Right renal cortex interstitium (tissue), 3 donors: ENCODE measurements at places on chromosomes 12 and 14.

- peak; percentile 53 for DNase-seq
Measured at GRCh38 chr12:92505254-92506231, 197.2 kb upstream of the PLEKHG7 start.

GRCh38 chr14:21057803-21058675, at the start of gene RNASE8:
TSS of gene RNASE8 (plus strand) at chr14:21057822. CDS start at chr14:21057893, 71 bp downstream.
- DNase-seq = no peak

DNA sequence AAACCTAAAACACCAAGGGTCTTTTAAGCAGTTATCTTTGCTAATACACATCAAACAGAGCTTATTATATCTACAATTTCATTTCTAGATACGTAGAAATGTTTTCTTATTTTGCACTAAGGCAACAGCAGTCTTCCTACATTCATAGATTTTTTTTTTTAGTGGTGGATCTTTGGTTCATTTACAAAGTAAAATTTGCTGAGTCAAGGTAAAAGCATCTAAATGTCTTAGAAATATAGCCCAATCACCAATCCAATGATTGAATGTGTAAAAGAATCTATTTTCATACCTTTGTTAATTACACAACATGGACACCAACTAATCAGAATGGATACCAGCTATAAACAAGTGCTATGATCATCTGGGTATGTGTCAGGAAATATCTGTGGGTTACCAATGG, 272.2 kb upstream of the TMPO start:
- DNase-seq = no peak

DNA sequence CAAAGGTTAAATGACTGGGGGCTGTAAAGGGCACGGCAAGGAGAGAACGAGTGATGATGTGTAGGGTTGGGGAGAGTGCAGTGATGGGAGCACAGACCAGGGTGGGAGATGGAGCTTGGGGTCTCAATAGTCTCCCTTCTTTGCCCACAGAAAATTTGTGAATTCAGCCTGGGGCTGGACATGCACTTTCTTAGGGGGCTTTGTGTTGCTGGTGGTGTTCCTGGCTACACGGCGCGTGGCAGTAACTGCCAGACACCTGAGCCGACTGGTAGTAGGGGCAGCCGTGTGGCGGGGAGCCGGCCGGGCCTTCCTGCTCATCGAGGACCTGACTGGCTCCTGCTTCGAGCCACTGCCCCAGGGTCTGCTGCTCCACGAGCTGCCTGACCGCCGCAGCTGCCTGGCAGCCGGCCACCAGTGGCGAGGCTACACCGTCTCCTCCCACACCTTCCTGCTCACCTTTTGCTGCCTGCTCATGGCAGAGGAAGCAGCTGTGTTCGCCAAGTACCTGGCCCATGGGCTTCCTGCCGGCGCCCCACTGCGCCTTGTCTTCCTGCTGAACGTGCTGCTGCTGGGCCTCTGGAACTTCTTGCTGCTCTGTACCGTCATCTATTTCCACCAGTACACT, 1.7 kb downstream of the FITM1 start:
- DNase-seq = no peak

DNA sequence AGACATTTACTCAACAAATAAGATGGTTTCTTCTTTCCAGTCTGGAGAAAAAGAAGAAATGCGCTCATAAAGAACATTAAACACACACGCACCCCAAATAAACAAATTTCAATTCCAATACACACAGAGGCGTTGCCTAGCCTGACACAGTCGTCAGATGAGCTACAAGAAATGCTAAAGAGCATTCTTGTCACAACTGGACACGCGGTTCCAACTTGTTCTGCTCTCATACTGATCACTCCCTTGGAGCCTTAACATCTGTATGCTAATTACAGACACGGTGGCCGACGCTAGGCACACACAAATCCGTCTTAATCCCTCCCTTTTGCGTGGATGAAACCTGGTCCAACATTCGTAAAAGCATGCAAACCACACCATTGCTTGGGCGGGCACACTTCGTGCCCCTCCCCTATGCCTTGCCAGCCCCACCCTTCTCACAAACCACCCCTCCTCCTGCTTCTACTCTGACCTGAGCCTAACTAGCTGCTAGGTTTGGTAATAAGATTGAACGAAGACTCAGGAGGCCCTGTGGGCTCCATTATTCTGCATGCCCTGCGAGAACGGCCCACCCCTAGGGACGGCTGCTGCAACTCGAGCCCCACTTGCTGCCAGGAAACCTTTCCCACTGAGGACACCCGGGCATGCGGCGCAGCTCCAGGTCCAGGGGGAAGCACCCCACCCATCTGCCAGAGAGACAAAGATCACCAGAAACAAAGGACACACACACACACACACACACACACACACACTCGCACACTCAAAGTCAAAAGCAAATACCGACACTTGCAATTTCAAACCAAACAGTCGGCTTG, 1.2 kb downstream of the KCNK10 start:
- no peak for DNase-seq

- no peak for DNase-seq
Measured at GRCh38 chr14:67820428-67820971, 921 bp downstream of the RAD51B start.

DNA sequence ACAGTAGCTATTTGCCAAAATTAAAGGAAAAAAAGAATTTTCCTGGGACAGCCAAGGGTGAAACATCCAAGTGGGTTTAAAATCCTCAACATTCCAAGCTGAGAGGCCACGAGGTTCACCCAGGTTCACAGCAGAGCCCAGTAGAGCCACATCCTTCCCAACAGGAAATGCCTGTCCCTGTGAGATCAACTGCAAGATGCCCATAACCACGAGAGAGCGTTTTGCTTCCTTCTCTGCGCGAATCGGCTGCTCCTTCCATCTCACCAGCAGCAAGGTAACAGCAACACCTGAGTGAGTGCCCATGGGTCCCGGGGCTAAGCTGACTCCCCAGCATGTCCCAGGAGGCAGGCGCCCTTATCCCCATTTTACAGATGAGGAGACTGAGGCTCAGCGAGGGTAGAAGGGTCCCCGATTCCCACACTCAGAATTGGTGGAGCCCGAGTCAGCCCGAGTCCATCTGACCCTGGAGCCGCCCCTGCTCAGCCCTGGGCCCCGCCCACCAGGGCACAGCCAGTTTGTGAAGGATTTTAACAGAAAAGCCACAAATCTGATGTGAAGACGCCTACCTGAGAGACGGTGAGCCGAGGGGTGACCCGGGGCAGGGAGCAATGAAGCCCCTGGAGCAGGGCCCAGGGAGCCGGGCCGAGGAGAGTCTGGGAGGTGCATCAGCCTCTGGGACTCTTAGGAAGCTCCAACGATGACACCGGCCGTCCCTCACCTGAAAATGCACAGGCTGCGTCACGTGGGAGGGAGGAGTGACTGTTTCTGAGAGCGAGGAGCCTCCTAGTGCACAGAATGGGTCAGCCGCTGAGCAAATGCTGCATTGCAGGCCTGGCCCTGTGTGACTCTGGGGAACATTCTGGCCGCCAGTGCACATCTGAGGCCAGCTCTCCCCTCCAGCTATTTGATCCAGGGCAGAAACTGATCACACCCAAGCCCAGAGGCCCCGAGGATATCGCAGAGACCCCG, 236.9 kb upstream of the SFSWAP start:
- no peak for DNase-seq

- DNase-seq = no peak
Measured at GRCh38 chr14:60647081-60647836, 2.0 kb downstream of the SIX1 start.

- no peak for DNase-seq
Measured at GRCh38 chr14:67187826-67188225, 1.4 kb upstream of the GARIN2 start.

DNA sequence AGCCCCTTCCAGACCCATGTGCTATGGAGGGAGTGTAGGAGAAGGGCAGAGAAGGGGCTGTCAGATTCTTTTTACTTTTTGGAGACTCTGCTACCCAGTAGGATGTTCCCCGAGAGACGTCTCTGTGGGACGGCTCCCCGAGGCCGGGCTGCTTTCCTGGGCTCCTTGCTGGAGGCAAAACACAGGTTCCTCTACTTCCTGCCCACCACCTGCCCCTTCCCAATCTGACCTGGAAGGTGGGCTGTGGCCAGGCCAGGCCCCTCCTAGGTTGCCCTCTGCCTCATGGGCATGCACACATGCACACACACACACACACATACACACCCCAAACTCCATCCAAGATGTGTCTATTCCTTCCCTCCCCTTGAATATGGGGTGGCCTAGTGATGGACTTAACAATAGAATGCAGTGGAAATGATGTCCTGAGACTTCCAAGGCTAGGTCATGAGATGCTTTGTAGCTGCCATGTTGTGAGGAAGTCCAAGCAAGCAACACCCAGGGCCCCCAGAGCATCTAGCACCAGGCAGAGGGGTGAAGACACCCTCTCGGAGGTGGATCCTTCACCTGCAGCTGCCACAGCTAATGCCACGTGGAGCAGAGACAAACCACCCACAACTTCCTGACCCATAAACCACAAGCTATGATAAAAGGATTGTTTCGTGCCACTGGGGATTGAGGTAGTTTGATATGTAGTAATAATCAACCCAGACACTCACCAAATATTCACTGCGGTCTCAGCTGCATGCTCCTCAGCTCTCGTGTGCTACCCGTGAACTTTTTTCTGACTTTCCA, 1.6 kb upstream of the ASB2 start:
- DNase-seq = no peak

GRCh38 chr14:104559804-104560585, 19.6 kb upstream of the C14orf180 start:
- no peak for DNase-seq

DNA sequence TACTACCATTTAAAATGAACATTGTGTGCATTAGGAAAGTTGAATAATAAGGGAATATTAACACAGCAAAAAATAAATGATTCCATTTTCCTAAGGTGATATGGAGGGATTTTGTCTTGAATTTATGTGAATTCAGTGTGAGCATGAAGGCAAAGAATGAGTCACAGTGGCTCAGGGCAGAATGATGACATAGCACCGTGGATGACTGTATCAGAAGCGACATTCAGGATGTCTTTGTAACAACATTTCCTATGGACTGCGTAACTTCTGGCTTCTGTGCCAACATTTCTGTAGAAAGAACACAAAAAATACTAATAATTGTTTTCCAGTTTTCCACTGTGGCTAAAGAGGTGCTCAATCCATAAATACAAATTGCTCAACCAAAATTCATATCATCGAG, 54.6 kb downstream of the TTC8 start:
- no peak for DNase-seq

DNA sequence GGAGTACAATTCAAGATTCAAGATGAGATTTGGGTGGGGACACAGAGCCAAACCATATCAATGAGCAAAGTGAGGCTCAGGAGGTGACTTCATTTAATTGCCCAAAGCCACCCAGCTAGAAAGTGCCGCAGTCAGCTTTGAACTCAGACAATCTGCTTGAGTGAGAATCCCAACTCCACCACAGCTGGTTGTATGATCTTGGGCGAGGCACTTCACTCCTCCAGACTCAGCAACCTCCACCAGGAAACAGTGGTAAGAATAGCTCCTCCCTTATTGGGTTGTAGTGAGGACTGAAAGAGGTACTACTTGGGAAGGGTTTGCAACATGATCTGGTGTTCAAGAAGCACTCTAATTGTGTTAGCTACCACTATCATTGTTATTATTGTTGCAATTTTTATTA, 129.2 kb upstream of the RFLNA start:
- DNase-seq = no peak

GRCh38 chr14:55977392-55978150, 140.6 kb upstream of the PELI2 start:
- DNase-seq = no peak

DNA sequence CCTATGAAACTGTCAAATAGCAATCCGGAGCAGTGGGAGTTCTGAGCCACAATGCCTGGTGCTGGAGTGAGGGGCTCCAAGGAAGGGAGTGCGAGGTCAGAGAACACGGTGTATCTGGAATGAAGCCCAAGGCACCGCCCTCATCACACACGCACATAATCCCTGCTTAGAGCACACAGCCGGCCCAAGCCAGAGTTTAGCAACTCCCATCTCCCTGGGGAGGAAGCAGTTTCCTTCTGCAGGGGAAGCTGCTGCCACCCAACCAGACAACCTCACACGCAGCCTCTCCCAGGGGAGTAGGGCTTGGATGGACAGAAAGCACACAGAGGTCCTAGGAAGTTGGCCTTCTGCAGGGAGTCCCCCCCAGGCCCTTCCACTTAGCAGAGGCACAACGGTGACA, 31.3 kb downstream of the ACTN1 start:
- no peak for DNase-seq

DNA sequence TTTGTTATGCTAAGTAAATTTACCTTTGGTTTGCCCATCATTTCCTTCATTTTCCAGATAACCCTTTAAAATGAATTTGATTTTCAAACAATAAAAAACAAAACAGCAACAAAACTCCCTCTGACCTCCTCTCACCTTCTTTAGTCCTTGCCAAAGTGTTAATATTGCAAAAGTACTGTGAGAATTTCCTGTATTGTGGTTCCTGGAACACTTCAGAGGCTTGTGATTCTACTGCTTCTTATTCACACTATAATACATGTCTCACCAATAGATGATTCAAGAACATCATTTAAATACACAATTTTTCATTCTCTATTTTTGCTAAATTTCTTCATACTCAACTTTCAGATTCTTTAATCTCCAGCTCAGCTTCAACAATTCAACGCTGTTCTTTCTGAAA, at the start of gene KLRD1:
KLRD1 (plus strand) TSS at position 241 of the 400 bp plus-strand sequence. CDS start 208 bp downstream, outside the sequence.
- DNase-seq = no peak

DNA sequence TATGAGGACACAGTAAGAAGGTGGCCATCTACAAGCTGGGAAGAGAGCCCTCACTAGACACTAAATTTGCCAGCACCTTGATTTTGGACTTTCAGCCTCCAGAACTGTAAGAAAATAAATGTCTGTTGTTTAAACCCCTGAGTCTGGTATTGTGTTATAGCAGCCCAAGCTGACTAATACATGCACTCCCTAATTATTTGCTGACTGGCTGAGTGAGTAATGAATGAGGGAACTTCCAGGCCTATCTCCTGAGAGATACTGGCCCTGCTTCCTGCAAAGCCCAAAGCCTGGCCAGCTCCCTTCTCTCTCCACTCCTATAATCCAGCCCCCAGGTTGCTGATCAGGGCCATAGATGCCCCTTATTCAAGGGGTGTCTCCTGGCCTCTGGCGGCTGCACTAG, 120.0 kb upstream of the NOS1 start:
- no peak for DNase-seq

DNA sequence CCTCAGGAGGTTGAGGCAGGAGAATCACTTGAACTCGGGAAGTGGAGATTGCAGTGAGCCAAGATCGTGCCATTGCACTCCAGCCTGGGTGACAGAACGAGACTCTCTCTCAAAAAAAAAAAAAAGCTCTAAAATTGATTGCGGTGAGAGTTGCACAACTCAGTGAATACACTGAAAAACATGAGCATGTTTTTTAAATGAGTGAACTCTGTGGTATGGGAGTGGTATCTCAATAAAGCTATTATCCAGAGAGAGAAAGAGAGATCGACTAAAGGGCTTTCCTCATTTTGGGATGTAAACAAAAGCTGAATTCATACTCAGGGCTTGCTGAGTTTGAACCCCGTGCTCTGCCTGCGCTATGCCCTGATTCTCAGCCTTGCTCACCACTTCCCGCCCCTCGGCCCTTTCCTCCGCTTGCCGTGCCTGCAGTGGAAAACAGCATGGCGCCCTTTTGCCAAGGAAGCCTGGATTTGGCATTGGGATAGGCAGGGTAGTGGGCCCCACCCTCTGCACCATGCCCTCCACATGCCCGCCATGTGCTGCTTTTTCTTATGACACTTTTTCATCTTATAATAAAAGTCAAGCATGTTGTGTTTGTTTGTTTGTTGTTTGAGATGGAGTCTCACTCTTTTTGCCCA, 102.5 kb downstream of the LGMN start:
- DNase-seq = no peak
